Gastroesophageal sphincter (tissue), 4 donors: ENCODE measurements at places on chromosomes 5 and 9.

DNA sequence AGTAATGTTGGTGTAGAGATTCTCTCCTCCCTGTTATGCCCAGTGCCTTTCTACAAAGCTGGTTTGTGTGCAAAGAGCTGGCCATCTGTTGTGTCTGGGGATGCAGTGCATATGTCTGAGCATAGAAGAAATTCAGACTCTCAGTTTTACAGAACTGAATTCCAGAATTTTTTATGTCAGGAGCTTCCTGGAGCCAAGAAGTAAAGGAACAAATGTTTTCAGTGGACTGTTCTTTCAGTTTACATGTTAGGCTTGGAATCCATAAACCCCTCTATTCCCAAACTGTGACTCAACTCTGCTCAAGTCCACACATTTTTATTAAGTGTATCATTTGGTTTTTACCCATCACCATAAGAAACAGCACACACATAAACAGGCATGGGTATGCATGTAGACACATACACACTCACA is 366.0 kb downstream of the BRINP1 start:
- peak; percentile 14 for ATAC-seq

- no peak for ATAC-seq
These were observed 29.2 kb upstream of the DPYSL3 start for GRCh38 chr5:147539053-147539452.

DNA sequence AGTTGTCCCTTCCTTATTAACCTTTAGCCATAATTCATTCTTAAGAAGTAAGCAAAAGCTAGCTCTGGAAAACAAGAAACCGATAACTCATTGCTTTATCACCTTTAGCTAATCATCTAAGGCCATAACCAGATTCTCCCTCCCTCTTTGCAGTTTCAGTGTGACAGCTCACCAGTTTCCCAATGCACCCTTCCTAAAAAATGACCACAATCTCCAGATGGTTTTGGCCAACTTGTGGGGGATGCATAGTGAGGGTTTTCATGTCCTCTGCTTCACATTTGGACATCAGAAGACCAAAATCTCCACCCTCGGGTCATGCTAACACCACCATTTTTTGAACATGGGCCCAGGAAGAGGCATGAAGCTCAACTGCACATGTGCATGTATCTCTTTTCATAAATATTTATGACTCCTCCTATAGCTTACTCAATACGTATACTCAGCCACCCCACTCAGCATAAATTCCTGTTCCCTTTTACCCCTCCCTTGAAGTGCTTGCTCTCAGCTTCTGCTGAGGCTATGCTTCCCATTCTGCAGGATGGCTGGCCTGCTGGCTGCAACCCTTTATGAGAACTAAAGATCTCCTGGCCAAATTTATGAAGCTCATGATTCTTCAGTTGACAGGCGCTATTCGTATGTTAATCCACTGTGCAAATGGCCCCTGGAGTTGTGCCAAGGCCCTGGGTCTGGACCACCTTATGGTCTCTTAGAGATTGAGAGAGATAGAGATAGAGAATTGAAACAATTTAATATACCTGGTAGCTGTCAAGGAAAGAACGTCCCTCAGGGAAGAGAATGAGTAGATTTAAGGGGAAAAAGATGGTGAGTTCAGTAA is 14.8 kb downstream of the PPP3R2 start:
- no peak for ATAC-seq

DNA sequence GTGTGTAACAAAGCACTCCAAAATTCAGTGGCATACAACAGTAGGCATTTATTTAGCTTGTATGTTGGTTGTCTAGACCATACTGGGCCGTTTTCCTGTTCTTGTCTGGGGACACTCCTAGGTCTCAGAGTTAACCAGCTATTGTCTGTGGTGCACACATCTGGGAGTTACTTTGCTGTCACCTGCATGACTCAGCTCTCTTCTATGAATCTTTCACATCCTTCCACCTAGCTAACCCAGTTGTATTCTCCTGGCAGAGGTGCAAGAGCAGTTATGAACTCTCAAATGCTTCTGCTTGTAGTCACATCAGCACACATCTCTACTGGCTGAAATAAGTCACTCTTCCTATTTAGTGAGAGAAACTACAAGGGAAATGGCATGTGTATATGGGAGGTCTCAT is 138.1 kb downstream of the BAAT start:
- no peak for ATAC-seq

DNA sequence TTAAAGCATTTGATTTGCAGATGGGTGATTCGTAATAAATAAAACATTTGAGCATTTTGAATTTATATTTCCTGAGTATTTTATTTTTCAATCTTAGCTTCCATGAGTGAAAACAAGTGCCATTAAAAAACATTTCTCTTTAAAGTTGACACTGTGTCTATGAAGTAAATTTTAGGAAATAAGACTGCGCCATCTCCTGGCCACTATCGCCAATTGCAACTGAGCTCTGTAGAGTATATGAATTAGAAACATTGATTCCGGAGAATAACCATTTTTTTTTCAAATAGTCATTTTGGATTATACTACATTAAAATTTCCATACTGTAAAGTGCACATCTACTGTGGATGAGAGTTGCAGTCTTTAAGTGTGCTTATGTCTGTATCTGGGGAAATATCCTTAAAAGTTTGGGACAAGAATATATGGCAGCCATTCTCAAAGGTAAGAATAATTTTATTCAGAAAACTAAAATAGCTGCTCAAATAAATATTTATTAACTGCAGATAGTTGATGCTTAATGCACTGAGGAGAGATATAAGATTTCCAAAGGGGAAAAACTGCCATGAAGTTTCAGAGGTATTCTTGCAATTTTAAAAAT is 5.9 kb downstream of the DMRTA1 start:
- ATAC-seq = no peak

DNA sequence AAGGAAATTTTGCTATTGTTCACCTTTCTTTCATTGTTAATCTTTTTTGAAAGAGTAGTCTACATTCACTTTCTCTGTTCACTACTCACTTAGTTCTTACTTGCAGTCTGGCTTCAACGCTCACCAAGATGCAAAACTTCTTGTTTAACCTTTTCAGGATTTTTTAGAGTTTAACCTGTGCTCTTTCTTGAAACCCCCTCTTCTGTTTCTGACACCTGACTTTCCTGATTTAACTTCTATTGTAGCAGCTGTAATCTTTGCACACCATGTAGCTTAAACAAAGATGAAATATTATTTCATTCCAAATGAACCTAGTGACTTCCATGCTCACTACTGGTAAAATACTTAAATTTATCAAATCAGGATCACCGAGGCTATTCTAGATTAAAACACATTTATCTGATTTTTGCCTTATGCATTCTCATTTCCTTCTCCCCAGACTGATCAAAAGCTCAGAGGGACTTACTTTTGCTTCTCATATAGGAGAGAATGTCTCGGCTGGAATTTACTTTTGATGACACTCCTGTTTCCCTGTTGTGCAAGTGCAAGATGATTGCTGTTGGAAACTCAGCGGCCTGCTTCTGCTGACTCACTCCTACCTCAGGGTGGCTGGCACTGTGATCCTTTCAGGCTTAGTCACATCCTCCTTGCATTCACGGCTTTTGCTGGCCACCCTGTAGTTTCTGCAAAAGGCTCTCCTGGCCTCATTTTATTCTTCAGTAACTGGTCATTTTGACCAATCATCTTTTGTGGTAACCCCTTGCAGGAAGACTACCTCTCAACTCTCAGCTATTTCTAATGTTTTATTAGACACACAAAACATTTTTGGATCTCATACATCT is 109.3 kb upstream of the IFNE start:
- peak; percentile 91 for ATAC-seq

GRCh38 chr5:107670087-107670931 is 428 bp downstream of the EFNA5 start:
- ATAC-seq = no peak

DNA sequence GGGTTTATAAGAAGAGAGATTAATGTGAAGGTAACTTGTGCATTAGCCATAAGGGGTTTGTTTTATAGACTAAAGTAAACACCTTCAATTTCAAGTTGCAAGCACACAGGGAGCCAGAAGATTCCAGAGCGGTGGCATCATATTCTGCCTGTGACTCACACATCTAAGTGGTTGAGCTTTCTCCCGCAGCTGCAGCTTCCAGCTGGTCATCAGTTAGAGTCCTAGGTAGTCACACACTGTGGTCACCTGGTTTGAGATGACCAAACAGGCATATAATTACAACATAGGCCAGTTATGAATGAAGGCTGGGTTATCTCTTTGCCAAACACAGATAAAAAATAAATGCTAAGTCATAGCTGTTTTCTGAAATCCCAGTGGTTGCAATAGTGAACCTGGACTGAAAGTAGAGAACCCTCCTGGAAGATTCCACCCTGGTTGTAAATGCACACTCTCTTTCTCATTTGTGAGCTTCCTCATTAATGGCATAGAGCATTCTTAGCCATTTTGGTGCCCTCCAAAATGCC is 171.3 kb downstream of the GDNF start:
- ATAC-seq = peak; percentile 92

- no peak for ATAC-seq
These were observed 46.7 kb upstream of the MACIR start for GRCh38 chr5:103211576-103212561.

GRCh38 chr5:1462358-1462757 is 17.1 kb upstream of the SLC6A3 start:
- no peak for ATAC-seq

- no peak for ATAC-seq
These were observed 607.0 kb downstream of the PDE4D start for GRCh38 chr5:59286510-59286909.

DNA sequence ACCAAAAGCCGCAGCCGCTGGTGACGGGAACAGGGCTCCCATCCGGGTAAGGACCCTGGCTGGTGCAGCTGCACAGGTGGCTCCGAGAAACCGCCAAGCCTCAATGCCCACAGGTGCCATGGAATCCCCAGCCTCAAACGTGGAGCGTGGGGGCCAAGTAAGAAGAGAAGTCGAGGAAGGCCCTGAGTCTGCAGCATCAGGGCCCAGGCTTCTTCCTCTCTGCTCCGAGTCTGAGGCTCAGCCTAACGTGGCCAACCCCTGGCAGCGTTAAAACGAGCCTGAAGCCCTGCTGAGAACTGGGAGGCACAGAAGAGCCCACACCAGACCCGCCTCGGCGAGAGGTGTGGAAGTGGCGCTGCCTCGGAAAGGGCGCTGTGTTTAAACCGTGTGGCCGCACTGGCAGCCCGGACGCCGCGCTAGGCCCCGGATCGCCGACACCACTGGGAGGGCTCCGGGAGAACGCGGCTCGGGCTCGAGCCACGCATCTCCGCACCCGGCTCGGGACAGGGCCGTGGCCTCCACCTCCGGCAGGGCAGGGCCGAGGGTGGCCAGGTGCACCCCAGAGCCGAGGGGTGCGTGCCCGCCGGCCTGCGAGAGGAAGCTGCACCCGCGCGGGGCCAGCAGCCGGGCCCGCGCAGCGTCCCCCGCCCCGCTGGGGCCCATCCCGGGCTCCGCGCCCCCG is 730 bp downstream of the ZMYND19 start:
- peak; percentile 16 for ATAC-seq

GRCh38 chr5:98583586-98583985 is 189.9 kb upstream of the RGMB start:
- no peak for ATAC-seq

- ATAC-seq = no peak
These were observed 182.0 kb upstream of the WWC1 start for GRCh38 chr5:168109441-168109840.

- ATAC-seq = no peak
These were observed 34.7 kb upstream of the PLIN2 start for GRCh38 chr9:19162026-19162366.

DNA sequence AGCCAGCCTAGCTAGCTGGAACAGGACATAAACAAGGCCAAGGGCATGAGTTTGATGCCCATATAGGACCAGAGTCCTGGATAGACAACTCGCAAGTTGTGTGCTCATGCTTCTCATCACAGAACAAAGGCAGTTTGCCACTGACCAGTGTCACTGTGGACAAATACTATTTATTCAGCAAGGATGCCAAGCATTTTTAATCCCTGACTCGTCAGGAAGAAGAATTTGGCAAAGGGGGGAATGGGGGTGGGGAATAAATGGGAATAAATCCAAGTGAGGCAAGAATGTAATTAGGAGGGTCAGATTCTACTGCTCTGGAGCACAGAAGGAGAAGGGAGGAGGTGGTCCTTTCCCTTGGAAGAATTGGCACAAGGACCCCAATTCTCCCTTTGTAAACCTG is 46.8 kb upstream of the ANKRD55 start:
- no peak for ATAC-seq

- ATAC-seq = no peak
These were observed 43.5 kb downstream of the PKD2L2 start for GRCh38 chr5:137932800-137933199.

DNA sequence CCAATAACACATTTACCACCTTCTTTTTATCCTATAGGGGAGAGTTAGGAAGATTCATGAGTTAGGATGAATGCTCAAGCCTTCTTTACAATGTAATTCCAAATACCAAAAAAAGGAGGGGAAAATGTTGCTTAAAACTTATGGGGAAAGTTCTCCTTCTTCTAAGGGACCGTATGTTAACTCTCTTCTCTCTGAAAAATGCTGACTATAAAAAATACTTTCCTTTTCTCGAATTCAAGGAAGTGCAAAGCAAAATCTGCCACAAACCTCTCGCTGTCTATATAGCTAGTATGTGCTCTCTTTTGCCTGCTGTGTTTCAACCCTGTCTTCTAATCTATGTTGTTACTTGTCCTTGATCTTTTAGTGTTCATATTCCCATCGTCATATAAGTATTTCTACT is 768.6 kb upstream of the C9orf72 start:
- ATAC-seq = no peak

- no peak for ATAC-seq
These were observed 8.4 kb downstream of the PDE6A start for GRCh38 chr5:149936044-149936699.

DNA sequence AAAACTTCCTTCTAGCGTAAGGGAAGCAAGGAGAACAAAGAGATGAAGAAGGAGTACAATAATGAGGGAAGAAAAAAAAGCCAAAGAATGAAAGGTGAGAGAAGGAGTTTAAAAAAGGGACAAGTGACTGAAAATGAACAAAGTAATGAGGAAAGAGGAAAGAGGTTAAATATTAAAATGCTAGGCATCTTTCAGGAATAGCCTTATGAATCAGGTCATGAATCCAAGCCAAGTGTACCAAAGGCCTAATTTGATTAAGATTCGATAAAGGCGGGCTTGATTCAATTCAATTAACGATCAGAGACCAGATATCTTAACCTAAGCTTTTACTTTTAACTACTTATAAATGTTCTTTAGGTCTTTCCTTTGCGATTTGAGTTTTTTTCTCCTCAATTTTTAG is 141.8 kb upstream of the GNA14 start:
- ATAC-seq = no peak

DNA sequence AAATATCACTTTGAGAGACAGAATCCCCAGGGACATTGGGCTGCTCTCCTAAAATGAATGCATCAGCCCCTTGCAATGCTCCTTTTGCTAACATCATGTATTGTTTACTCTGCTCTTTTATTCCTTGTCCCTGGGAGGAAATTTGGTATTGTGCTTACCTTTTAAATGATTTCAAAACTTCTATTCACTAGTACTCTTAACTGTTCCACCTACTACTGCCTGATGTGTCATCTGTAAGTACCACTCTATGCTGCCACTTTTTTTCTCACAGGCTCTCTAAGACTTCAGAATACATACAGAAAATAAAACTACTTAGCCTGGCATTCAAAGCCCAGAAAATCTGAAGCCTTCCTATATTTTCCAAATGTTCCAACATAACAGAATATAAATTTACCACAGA is 667.2 kb downstream of the BRINP1 start:
- no peak for ATAC-seq

- no peak for ATAC-seq
These were observed 19.4 kb upstream of the C5orf63 start for GRCh38 chr5:127092690-127093089.
